ENCODE measurements at places on chromosomes 1 and 21.

- no peak for DNase-seq
Measured at GRCh38 chr21:41494242-41494641, 13.7 kb downstream of the TMPRSS2 start.

- DNase-seq: no peak
Measured at GRCh38 chr1:228084797-228085196, 2.3 kb downstream of the ARF1 start.

- no peak for DNase-seq
Measured at GRCh38 chr1:205805082-205805711, 7.8 kb downstream of the SLC41A1 start.

DNA sequence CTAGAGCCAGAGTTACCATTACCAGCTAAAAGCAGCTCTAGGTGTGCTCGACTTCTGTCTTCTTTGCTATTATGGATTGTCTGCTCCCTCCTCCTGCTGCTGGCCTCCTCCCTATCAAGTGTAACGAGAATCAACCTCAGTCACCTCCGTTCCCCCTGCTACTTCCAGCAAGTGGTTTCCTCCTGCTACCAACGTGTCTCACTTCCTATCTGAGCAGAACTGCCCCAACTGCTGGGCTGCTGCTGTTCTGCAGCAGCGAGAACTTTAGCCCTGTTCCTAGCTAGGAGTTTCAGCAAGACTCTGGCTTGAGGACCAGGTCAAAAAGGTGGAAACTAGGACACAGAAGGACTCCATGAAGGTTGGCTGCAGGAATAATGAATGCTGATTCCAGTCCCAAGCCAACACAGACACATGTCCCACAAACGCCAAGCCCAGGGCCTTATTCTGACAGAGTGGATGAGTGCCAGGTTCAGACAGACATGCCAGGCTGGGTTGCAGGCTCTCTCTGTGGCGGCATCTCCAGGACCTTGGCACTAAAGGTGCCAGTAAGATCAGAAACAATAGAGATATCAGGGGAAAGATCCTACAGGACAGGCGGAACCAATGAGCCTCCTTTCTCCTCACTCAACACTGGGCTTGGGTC is 46.9 kb downstream of the CD34 start:
- peak; percentile 62 for DNase-seq

DNA sequence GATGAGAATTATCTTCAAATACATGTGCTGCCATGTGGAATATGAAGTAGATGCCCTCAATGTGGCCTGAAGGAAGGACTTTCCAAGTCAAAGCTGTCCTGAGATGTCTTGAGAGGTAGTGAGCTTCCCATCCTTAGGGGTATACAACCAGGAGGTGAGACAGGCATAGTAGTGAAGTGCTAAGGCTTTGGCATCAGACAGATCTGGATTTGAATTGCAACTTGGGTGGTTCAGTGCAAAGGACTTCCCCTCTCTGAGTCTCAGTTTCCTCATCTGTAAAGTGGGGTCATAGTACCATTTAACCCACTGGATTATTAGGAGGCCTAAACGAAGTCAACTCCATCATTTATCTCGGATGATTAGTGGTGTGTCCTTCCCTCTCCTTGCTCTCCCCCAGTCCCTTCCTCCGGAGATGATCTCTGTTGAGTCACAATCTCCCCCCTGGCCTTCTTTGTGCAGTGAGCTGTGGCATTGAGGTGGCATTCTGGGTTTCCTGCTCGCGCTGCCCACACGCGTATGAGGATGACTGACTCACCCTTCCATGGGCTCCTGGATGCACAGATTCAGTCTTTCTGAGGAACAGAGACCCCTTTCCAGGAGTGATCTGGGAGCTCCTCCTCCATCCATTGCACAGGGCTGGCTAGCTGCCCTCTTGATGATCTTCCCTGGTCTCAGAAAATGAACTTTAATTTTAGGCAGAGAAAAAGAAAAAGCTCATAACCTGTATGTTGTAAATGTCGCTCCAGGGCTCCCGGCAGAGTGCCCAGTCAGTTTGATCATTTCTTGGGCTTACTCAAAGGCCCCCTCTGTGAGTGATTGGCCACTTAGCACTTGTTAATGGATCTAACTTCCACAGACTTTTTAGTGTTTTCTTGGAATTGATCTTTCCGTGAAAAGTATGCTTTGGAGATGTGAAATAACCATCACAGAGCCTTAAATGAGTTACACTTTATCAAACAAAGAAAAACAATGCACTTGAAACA is 354.6 kb downstream of the PTPRU start:
- no peak for DNase-seq

All from CD4-positive, alpha-beta T cell treated with Interleukin-21 for 1 hour (primary cell).